Omental fat pad (tissue), 4 donors: ENCODE measurements at places on chromosomes 1 and 21. TPM values are rescaled to one million over a fixed set of nuclear protein-coding genes. Genes with fewer than 3 reads are reported as not detected.

SSR2 gene
- 397 TPM for total RNA-seq

DNA sequence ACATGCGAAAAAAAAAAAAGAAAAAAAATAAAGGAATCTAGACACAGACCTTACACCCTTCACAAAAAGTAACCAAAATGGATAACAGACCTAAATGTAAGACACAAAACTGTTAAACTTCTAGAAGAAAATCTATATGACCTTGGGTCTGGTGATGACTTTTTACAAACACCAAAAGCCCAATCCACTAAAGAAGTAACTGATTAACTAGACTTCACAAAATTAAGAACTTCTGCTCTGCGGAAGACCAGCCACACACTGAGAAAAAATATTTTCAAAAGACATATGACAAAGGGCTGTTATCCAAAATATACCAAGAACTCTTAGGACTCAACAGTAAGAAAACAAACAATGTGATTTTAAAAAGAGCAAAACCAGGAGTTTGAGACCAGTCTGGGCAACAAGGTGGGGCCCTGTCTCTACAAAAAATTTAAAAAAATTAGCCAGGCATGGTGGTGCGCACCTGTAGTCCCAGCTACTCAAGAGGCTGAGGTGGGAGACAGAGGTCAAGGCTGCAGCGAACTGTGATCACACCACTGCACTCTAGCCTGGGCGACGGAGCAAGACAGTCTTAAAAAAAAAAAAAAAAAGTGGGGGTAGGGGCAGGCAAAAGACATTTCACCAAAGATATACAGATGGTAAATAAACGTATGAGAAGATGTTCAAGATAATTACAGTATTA lies 9.8 kb downstream of the PARP1 start:
- no peak for DNase-seq

DNA sequence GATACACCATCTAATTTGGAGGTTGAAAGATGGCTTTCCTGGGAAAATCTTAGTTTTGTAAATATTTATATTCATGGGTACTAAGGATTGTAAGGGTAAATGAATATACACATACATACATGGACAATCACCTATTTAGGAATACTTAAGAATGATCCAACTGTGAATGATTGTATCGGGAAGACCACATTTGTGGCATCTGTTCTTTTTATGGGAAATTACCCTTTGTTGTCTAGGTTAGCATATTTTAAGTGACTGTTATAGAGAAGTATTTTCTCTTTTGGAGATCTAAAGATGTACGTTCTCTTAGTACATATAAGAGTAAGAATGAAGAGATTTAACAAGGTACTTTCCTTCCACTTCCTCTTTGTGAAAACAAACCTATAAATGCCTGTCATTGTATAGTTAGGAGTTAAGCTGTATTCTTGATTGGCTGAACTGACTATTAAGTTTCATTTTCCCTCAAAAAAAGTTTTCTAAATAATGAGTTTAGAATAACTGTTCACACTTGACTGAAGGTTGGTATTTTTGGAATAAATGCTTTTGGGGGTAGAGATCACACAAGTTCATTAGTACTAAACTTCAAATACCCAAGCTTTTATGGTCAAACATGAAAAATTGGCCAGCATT lies 26.7 kb downstream of the SNX7 start:
- no peak for DNase-seq

ADORA1 gene
- 1.4 TPM for total RNA-seq

ARF1 gene
- 381 TPM for total RNA-seq

GRCh38 chr1:3389093-3389833 lies 65.2 kb upstream of the ARHGEF16 start:
- no peak for DNase-seq

CR1L gene
- not detected for total RNA-seq

DNA sequence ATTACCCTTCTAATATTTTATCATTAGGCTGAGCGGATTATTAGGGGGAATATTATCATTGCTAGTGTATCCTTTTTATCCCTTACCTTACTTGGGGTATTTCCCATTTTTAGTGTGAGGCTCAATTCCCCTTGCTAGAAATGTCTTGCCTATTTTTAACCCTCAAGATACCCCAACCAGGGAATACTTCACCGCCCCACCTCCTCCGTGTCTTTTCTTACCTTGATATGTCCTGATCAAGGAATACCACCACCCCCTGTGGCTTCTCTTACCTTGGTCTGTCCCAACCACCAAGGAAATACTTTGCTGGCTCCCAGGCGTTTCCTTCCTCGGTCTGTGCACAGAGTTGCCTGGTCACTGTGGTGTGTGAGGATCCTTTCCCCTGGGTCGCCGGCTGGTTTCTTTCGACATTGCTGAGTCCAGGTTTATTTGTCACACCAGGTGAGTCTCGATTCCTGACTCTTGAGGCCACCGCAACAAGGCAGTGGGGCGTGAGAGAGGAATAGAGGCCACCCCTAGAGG lies 57.8 kb downstream of the SERINC2 start:
- DNase-seq: no peak

VHLL gene
- total RNA-seq: not detected

DPYD gene
- 62.5 TPM for total RNA-seq
